ENCODE measurements at places on chromosomes 13 and 19.

DNA sequence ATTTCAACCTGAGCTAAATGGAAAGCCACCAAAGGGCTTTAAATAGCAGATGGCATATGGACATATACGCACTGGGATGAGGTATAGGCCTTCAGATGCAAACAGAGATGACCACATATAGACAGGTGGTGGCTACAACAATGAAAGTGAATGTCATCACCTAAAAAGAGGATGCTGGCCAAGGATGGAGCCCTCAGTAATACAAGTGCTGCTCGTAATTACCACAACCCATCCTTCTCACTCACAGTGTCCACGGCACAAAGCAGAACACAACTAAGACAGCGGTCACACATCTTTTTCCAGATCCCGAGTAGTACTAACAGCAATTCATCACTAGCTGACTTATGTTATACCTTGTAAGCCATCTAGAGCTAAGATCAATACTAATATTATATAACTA is 18.2 kb upstream of the DOCK9 start:
- no peak overlapping the region for H3K27ac ChIP-seq
- no peak for DNase-seq
- H3K4me1 ChIP-seq = no peaks in the 10 kb centered on the region
- H3K27me3 ChIP-seq = no peaks in the 10 kb centered on the region
- no peak overlapping the region for H3K4me3 ChIP-seq
- H3K36me3 ChIP-seq = no peaks in the 10 kb centered on the region

GRCh38 chr13:80215368-80215767 is 125.6 kb downstream of the SPRY2 start:
- no peak overlapping the region for H3K27ac ChIP-seq
- no peak for DNase-seq
- H3K4me1 ChIP-seq = no peaks in the 10 kb centered on the region
- no peak overlapping the region for H3K4me3 ChIP-seq

- H3K27ac ChIP-seq = no peak overlapping the region
- no peak overlapping the region for H3K4me3 ChIP-seq
- DNase-seq = no peak
These were observed 18.6 kb downstream of the C19orf81 start for GRCh38 chr19:50667759-50668231.

DNA sequence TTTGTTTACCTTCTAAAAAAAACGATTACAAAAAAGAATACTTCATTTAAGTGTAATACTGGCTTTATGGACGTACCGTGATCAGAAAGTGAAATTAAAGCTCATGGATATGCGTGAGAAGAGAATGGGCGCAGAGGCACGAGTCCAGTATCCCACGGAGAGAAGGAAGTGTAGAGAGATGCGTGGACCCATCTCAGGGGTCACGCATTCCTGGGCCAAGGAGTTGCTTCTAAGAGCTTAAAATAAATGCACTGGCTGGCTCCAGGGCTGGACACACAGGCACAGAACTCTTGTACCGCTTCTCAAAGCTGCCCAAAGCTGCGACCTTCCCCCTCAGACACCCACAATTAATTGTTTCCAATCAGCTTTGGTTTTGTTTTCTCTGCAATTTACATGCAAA is 8.7 kb upstream of the SPC24 start:
- peaks cover 23% of the 10 kb centered on the region for H3K36me3 ChIP-seq
- H3K27ac ChIP-seq = no peak overlapping the region
- DNase-seq = no peak
- no peaks in the 10 kb centered on the region for H3K27me3 ChIP-seq
- H3K4me3 ChIP-seq = no peak overlapping the region

- H3K27ac ChIP-seq = no peak overlapping the region
- no peaks in the 10 kb centered on the region for H3K27me3 ChIP-seq
- peaks cover 39% of the 10 kb centered on the region for H3K4me1 ChIP-seq
These were observed 2.9 kb downstream of the CCDC159 start for GRCh38 chr19:11349171-11349570.

GRCh38 chr19:3975144-3975543 is 4.2 kb upstream of the DAPK3 start:
- no peak overlapping the region for H3K27ac ChIP-seq
- H3K27me3 ChIP-seq = no peaks in the 10 kb centered on the region
- H3K4me3 ChIP-seq = no peak overlapping the region
- peaks cover 52% of the 10 kb centered on the region for H3K36me3 ChIP-seq

GRCh38 chr13:28326056-28326455 is 168.9 kb downstream of the FLT1 start:
- no peaks in the 10 kb centered on the region for H3K36me3 ChIP-seq
- H3K27me3 ChIP-seq = no peaks in the 10 kb centered on the region
- no peak for DNase-seq
- H3K4me3 ChIP-seq = no peak overlapping the region
- no peak overlapping the region for H3K27ac ChIP-seq
- peaks cover 3% of the 10 kb centered on the region for H3K4me1 ChIP-seq

DNA sequence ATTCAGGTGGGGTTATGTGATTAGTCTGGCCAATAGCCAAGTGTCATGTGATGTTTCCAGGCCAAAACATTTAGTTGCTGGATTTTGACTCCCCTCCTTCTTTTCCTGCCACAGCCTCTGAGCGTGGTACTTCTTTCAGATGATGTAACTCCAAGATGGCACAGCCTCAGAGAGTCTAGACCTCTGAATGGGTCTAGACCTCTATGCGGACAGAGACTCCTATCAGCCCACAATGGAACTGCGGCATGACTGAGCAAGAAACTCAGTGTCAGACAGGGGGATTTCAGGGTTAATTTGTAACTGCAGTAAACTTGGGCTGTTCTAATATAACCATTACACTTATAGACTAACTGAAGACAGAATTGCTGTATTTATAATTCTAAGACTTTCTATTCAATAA is 42.6 kb upstream of the ZDHHC20 start:
- H3K4me3 ChIP-seq = no peak overlapping the region
- H3K27me3 ChIP-seq = no peaks in the 10 kb centered on the region
- no peak overlapping the region for H3K27ac ChIP-seq
- H3K4me1 ChIP-seq = no peaks in the 10 kb centered on the region

- no peak for DNase-seq
- H3K4me1 ChIP-seq = peaks cover 42% of the 10 kb centered on the region
- no peaks in the 10 kb centered on the region for H3K27me3 ChIP-seq
- no peak overlapping the region for H3K4me3 ChIP-seq
- H3K36me3 ChIP-seq = no peaks in the 10 kb centered on the region
- peak overlapping the region; percentile 91 for H3K27ac ChIP-seq
These were observed 25.2 kb upstream of the IGSF23 start for GRCh38 chr19:44587963-44588770.

DNA sequence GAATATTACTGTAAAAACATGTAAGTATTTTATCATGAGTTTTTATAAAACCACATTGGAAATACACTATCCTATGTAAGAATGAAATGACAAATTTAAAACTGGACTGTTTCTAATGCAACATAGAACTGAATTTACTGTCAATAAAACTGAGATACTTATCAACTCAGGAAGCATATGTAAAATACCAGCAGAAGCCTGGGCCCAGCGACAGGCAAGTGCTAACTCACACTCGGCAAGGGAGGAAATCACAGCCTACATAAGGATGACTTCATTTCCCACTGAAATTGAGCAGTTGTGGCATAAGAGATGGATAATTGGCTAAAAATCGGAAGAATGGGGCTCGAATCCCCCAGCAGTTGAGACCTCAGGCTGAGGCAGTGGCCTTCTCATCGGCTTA is 12.1 kb downstream of the PROZ start:
- peaks cover 24% of the 10 kb centered on the region for H3K36me3 ChIP-seq
- no peak overlapping the region for H3K4me3 ChIP-seq
- H3K27me3 ChIP-seq = no peaks in the 10 kb centered on the region
- H3K27ac ChIP-seq = no peak overlapping the region

GRCh38 chr19:29372091-29372415 is 153.7 kb upstream of the VSTM2B start:
- no peak overlapping the region for H3K4me3 ChIP-seq
- H3K27me3 ChIP-seq = peaks cover 11% of the 10 kb centered on the region
- H3K27ac ChIP-seq = no peak overlapping the region

- H3K4me3 ChIP-seq = no peak overlapping the region
- H3K27ac ChIP-seq = no peak overlapping the region
- H3K36me3 ChIP-seq = no peaks in the 10 kb centered on the region
- H3K27me3 ChIP-seq = no peaks in the 10 kb centered on the region
- H3K4me1 ChIP-seq = peaks cover 28% of the 10 kb centered on the region
- DNase-seq = no peak
These were observed 4.2 kb upstream of the PLAUR start for GRCh38 chr19:43674183-43674582.

GRCh38 chr19:12884926-12885748 is 1.9 kb downstream of the KLF1 start:
- peak; percentile 91 for DNase-seq
- H3K27ac ChIP-seq = peak overlapping the region; percentile 96
- H3K36me3 ChIP-seq = peaks cover 30% of the 10 kb centered on the region
- H3K4me1 ChIP-seq = peaks cover 45% of the 10 kb centered on the region
- no peaks in the 10 kb centered on the region for H3K27me3 ChIP-seq

- no peaks in the 10 kb centered on the region for H3K4me1 ChIP-seq
- no peaks in the 10 kb centered on the region for H3K27me3 ChIP-seq
- H3K4me3 ChIP-seq = no peak overlapping the region
- H3K27ac ChIP-seq = no peak overlapping the region
- no peak for DNase-seq
These were observed 616.6 kb downstream of the FGF9 start for GRCh38 chr13:22287343-22287920.

- no peak overlapping the region for H3K4me3 ChIP-seq
- H3K36me3 ChIP-seq = no peaks in the 10 kb centered on the region
- H3K4me1 ChIP-seq = no peaks in the 10 kb centered on the region
- no peaks in the 10 kb centered on the region for H3K27me3 ChIP-seq
These were observed 929.1 kb downstream of the PCDH9 start for GRCh38 chr13:66301006-66301405.

GRCh38 chr19:4542896-4543841 is 3.3 kb upstream of the LRG1 start:
- DNase-seq = no peak
- peaks cover 14% of the 10 kb centered on the region for H3K4me1 ChIP-seq
- H3K4me3 ChIP-seq = no peak overlapping the region
- H3K27ac ChIP-seq = no peak overlapping the region
- H3K27me3 ChIP-seq = no peaks in the 10 kb centered on the region

GRCh38 chr13:74056801-74057542 is 77.2 kb downstream of the KLF12 start:
- no peak for DNase-seq
- no peak overlapping the region for H3K4me3 ChIP-seq
- no peaks in the 10 kb centered on the region for H3K4me1 ChIP-seq
- no peaks in the 10 kb centered on the region for H3K36me3 ChIP-seq
- no peak overlapping the region for H3K27ac ChIP-seq

DNA sequence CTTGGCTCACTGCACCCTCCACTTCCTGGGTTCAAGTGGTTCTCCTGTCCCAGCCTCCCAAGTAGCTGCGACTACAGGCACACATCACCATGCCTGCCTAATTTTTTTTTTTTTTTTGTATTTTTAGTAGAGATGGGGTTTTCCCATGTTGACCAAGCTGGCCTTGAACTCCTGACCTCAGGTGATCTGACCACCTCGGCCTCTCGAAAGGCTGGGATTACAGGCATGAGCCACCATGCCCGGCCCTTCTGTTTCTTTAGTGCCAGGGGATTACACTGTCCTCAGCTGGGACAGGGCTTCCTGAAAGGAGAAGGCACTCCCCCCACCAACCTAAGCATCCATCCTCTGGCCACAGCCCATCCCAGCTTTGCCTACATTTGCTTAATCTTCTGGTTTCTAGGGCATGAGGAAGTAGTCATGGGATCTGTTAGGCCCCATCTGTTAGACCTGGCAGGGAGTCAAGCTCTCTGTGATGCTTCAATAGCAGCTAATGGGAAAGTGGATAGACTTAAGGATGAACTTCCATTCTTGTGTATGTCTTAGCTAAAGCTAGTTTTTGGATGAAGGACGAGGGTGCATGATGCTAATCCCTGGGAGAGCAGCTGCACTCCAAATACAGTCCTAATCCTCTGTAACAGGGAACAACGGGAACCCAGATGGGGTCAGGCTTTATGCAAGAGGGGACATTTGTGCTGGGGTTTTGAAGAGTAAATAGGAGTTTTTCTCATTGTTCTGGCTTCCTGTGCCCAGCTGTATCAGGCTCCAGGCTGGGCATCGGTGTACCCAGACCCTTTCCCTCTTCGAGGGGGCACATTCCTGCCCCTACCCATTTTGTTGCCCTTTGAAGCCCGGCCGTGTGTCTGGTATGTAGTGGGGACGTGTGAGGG is 2.6 kb downstream of the VAV1 start:
- no peak overlapping the region for H3K4me3 ChIP-seq
- H3K27ac ChIP-seq = no peak overlapping the region
- no peaks in the 10 kb centered on the region for H3K36me3 ChIP-seq
- no peaks in the 10 kb centered on the region for H3K27me3 ChIP-seq
- no peak for DNase-seq

DNA sequence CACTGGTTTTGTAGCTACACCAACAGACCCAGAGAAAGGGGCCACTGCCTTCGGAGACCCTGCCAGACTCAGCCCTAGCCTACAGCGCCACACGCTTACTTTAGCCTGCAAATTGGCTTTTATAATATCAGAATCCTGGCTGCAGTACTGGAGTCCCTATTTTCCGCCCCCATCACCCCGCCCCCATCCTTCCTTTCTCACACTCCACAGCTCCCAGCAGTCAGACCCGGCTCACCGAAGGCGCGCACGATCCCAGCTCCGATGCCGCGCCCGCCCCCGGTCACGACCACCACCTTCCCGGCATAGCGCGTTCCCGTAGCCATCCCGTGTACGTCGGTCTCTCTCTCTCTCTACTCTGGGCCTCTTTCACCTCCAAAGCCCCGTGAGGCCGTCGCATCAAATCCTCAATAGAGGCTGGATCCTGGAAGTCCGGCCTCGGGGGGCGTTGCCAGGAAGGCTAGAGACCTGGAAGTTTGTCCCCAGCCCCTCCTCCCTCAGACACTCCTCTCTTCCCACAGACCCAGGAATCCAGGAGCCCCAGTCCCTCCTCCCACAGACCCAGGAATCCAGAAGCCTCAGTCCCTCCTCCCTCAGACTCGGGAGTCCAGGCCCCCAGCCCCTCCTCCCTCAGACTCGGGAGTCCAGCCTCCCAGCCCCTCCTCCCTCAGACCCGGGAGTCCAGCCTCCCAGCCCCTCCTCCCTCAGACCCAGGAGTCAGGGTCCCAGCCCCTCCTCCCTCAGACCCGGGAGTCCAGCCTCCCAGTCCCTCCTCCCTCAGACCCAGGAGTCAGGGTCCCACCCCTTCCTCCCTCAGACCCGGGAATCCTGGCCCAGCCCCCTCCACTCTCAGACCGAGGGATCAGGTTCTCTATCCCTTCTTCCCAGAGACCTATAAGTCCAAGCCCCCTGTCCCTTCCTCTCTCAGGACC is at the start of gene HSD17B14:
Gene HSD17B14, minus strand, starts transcription at position 403 of the 929 bp plus-strand sequence. Its CDS starts 80 bp downstream, at position 323.
- no peaks in the 10 kb centered on the region for H3K36me3 ChIP-seq
- peaks cover 8% of the 10 kb centered on the region for H3K4me1 ChIP-seq
- no peak for DNase-seq
- H3K4me3 ChIP-seq = no peak within 1 kb of the TSS
- no peaks in the 10 kb centered on the region for H3K27me3 ChIP-seq
